ENCODE measurements at places on chromosomes 6 and 20.

DNA sequence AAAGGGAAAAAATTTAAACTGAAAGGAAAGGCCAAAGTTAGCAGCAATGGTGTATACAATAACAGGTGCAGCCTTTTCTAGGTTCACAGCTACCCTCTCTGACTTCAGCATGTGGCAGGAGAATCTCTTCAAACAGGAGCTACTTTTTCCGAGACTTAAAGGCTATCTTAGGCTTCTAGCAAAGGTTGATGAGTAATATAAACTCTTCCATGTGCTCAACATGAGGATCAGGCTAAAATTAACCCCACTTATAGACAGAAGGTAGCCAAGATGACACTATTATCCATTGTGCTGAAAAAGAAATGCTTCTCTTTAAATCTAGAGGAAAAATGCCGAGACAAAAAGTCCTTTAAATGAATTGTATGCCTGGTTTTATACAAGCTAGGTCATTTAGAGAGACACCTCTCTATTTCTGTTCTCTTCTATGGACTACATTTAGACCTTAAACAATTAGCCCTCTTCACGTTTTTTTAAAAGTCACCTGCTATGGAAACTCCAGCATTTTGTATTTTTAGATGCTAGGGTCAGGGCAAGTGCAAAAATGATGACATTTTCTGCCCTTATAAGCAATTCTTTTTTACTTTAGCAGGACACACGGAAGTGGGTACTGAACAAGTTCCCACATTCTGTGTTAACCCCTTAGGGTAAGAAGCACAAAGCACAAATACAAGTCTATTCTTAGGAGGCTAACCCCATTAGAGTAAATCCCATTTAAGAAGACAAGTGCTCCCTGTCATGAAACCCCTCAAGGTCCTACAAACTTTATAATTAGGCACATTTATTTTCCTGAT lies 216.8 kb upstream of the CITED2 start:
- no peak for DNase-seq

GRCh38 chr6:106963544-106963943 lies 11.0 kb downstream of the CD24 start:
- DNase-seq = no peak

DNA sequence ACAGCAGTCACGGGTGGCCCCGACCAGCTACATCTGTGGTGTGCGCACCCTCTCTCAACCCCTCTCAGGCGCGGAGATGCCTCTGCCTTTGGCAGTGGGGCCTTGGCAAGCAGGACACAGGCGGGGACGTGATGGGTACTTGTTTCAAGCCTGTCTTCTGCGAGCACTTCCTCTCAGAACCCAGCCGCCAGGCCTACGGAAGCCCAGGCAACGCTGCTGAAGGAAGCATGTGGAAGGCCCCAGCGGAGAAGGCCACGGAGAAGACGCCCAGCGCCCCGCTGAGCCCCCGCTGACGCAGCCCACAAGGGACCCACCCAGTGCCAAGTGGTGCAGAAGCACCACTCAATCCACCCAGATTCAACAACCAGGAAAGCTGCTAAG lies 13.0 kb downstream of the SERPINB6 start:
- no peak for DNase-seq

GRCh38 chr6:84151669-84152068 lies 75.8 kb downstream of the CEP162 start:
- DNase-seq = no peak

DNA sequence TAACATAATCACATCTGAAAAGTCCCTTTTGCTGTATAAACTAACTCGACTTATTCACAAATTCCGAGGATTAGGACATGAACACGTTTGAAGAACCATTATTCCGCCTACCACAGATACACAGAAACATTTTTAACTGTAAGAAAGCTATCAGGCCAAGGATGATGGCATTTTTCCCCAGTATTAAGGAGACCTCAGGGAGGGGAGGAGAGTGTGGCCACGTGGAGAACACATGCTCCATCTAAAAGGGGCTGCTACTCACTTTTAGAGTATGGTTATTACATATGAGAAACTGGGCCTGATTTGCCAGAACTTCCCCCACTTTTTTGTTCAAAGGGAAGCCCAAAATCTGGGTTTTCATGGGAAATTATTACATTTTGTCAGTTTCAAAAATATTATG lies 153.4 kb downstream of the EYA2 start:
- no peak for DNase-seq

DNA sequence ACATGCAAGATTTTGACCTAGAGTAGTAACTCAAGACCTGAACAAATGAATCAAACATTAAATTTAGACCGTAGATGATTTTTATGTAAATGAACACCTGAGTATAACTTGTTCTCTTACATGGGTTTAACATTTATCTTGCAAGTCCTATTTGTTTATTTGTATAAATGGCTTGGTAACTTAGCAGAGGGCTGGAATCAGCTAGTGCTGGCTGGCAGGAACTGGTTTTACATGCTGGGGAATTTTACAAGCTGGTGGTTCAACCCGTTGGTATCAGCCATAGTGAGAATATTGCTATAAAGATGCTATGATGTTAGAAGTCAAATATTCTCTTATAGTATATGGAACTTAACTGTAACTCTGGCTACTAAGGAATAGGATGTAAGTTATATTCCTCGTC lies 8.9 kb downstream of the SLC22A2 start:
- DNase-seq = no peak

DNA sequence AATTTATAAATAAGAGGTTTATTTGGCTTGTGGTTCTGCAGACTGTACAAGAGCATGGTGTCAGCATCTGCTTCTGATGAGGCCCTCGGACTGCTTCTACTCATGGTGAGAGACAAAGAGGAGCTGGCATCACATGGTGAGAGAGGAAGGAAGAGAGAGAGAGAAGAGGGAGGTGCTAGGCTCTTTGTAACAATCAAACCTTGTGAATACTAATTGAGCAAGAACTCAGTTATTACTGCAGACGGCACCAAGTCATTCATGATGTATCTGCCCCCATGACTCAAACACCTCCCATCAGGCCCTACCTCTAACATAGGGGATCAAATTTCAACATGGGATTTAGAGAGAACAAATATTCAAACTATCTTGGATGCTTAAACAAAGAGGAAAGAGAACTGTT lies 6.3 kb upstream of the SIRPG start:
- no peak for DNase-seq

DNA sequence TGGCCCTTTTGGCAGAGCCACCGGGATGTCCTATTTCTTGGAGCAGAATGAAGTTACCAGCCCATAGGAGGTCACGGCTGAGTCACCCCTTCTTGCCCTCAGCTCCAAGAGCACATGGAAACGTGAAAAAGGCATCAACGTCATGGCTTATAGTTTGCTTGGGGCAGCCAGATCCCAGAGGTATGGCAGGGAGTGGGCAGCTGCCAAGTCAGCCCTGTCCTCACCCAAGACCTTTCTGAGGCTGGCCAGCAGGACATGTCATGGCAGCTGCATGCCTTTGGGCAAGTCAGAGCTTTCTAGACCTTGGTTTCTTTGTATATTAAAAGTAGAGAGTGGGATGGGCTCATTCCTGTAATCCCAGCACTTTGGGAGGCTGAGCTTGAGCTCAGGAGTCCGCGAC lies 8.2 kb upstream of the MDFI start:
- DNase-seq = no peak

DNA sequence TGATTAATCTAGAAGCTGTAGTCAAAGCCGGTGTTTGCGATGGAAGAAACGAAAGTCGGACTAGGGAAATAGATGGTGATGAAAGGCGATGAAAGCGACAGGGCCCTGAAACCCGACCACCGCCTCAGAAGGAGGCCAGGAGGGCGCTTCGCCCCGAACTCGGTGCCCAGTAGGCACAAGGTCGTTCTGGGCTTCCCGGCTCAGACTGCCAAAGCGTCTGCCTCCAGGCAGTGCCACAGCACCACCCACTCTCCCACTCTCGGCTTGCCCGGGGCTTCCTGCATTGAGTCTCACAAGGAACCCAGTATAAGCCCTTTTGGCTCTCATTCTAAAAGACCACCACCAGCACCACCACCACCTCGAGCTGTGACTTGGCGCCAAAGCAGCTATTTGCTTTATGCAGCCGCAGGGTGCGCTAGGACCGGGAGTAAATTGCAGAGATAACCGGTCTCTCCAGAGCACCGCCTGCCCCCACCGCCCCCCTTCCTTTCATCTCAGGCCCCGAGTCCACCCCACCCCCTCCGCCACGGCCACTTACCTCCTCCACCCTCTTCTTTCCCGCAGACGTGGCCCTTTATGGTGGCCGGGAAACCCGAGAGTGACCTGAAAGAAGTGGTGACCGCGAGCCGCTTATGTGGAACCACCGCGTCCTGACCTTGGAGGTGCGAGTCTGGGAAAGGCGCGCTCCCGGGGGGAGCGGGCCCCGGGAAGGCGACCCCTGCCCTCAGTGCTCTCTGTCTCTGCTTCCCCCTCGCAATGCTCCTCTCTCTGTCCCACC lies 2.4 kb downstream of the TCF21 start:
- DNase-seq = no peak

- DNase-seq = no peak
These were observed 672.3 kb downstream of the UTRN start for GRCh38 chr6:144957236-144957937.

DNA sequence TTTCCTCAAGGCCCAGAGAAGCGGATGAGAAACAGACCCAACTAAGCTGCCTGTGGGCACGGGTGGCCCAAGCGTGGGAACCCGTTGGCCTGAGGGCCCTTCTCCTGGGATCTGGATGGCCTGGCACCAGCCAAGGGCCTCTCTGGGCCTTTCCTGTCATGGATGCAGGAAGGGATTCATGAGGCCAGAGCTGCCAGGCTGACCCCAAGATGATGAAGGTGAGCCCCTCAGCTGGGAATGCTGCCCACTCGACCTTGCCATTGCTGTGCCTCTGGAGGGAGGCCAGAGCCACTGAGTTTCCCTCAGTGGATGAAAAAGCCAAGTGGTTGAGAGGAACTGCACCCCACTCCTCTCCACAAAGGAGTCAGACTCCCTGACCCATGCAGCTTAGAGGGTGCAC lies 171.2 kb downstream of the VEGFA start:
- DNase-seq = no peak

- DNase-seq = no peak
These were observed 97.4 kb downstream of the EYA2 start for GRCh38 chr20:46991880-46992639.

- DNase-seq = no peak
These were observed 968 bp upstream of the MMP24 start for GRCh38 chr20:35225319-35226125.

GRCh38 chr6:159939591-159940016 lies 29.3 kb upstream of the IGF2R start:
- DNase-seq = no peak

- DNase-seq = no peak
These were observed 63.9 kb upstream of the MCHR2 start for GRCh38 chr6:100057941-100058340.

DNA sequence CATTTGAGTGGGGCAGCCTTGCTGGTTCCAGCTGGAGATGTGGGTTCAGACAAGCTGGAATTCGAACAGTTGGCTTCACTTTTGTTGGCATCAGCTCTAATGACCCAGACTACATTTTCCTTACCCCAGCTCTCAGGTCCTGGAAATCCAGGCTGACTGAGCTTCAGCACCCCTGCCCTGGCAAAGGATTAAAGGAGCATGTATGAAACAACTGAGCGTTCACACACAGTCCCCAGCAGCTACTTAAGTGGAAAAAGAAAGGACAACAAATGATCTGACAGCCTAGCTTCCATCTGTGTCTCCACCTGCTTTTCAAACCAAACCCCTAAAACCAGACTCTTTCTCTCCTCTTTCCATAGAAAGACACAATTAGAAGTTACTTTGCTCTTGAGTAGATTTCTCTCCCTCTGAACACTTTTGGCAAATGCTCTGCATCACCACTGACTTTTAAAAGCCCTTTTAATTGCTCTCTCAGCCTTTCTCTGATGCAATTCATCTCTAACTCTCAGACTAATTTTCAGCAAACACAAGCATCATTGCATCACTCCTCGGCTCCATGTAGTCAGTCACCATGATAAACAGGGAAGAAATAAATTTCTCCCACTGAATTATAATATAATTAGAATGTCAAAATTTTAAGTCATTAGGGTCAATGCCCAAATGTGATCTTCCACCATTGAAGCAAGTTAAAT lies 28.1 kb downstream of the ROS1 start:
- DNase-seq = no peak

DNA sequence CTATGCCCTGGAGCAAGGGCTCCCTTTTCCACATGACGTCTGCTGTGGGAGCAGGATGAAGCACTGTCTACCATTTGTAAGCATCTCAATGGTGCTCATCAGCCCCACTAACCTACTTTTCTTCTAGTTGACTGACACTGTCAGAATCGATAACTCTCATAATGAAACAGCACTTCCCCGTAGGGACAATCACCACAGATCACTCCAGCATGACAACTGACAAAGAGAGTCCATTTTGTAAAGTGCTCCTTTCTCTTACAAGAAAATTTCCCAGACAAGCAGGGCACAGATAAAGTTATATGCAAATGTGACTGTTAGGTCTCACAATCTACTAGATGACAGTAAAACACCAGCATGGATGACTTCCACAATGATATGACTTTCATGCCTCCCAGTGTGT lies 46.4 kb downstream of the HEBP2 start:
- no peak for DNase-seq

GRCh38 chr6:136963259-136963658 lies 41.2 kb downstream of the SLC35D3 start:
- no peak for DNase-seq

GRCh38 chr6:16712255-16712930 lies 48.9 kb downstream of the ATXN1 start:
- no peak for DNase-seq

- peak; percentile 38 for DNase-seq
These were observed 35.0 kb upstream of the DSN1 start for GRCh38 chr20:36808317-36809257.

- DNase-seq = no peak
These were observed 804 bp downstream of the ELOVL5 start for GRCh38 chr6:53347921-53348370.

- DNase-seq = no peak
These were observed 60.5 kb downstream of the GMDS start for GRCh38 chr6:2184700-2185455.

DNA sequence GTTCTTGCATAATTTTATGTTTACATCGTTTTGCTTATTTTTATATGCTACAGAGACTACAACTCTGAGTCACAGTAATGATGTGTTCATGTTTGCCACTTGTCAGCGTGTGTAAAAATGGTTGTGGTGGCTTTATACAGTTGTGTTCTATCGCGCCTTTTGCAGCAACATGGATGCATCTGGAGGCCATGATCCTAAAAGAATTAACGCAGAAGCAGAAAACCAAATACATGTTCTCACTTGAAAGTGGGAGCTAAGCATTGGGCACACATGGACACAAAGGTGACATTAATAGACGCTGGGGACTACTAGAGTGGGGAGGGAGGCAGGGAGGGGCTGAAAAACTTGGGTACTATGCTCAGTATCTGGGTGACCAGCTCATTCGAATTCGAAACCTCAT lies 996 bp upstream of the SEC23B start:
- no peak for DNase-seq
